ENCODE measurements at places on chromosomes 3 and 15.

GRCh38 chr15:74337607-74338211, 29.7 kb downstream of the CYP11A1 start:
- no peak for DNase-seq

DNA sequence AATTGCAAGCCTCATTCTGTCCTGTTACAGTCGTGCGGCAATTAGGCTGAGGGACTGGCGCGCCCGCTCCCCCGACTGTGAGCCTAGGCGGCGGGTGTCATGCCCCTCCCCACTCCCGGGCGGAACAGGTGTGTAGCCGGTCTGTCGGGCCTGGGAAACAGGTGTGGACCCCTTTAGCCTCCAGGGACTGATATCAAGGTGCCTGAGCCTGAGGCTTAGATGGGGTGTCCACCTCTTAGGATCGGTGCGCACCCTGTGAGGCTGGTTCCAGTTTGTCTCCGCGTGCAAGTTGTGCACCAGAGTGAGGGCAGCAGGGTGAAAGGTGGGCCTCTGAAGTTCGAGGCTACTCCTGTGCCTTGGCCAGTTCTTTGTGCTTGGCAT, 686 bp downstream of the VPS8 start:
- DNase-seq, result no peak

GRCh38 chr3:141336672-141337522, 31.4 kb upstream of the ZBTB38 start:
- no peak for DNase-seq

- DNase-seq, result no peak
Observed at GRCh38 chr3:45088543-45089358, 57.4 kb downstream of the CDCP1 start.

DNA sequence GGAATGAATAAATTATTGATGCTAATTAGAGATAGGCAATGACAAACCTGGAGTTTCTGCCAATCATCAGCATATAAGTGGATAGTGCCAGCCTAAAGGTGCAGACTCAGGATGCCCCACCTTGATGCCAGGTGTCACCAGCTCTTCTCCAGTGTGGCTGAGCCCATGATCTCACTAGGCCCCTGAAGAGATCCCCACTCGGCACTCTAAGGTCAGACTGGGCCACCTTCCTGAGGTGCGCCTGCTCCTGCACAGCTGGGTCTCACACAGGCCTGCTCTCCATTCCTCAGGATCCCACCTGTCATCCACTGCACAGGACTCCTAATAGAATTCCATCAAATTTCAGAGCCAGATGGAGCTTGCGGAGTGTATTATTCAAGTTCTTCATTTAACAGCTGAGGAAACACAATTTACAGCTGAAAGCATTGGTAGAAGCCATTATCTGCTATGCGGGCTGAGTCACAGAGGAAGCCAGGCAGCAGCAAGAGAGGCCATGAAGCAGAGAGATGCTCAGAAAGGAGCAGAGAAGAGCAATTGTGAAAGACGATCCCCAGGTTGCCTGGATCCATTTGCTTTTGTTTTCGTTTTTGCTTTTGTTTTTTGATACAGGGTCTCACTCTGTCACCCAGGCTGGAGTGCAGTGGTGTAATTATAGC, 25.1 kb upstream of the FSTL1 start:
- no peak for DNase-seq

GRCh38 chr15:98380721-98381120, 267.6 kb upstream of the IGF1R start:
- DNase-seq, result no peak

DNA sequence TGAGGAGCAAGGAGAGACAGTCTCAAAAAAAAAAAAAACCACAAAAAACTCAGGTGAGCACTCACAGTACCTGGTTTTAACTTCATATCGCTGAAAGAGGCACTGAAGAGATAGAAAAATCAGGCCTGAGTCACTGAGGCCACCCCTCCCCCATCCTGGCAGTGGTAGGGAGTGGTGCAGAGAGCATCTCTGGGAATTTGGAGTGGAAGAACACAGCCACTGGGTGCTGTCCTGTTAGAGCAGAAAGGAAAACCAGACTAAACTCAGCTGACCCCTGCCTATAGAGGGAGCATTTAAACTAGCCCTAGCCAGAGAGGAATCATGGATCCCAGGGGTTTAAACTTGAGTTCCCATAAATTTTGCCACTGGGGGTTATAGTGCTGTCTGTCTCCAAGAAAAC, 22.2 kb upstream of the DNAJC13 start:
- DNase-seq, result no peak

DNA sequence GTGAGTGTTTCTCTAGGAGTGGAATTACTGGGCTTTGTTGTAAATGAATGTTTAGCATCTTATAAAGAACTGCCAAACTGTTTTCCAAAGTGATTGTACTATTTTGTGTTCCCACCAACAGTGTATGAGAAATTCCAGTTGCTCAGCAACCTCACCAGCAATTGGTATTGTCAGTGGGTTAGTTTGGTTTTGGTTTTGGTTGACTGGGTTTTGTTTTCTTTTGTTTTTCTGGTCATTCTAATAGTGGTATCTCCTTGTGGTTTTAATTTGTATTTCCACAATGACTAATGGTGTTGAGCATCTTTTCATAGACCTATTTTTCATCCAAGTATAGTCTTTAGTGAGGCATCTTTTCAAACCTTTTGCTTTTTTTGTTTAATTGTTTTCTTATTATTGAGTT, 27.1 kb downstream of the FILIP1L start:
- DNase-seq, result no peak

DNA sequence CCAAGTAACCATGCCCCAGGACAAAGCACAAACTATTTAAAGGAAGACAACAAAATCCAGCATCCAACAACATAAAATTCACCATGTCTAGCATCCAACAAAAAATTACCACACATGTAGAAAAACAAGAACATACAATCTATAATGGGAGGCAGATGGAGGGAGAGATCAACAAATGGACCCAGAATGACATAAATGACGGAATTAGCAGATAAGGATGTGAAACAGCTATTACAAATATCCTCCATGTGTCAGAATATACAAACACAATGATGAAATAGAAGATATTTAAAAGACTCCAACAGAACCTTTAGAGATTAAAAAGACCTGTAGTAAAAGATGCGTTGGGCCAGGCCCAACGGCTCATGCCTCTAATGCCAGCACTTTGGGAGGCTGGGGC, 10.8 kb downstream of the LYSMD4 start:
- DNase-seq, result no peak

- no peak for DNase-seq
Observed at GRCh38 chr3:35064761-35065160, 574.6 kb upstream of the ARPP21 start.

- DNase-seq, result no peak
Observed at GRCh38 chr15:45111390-45112142, 2.4 kb downstream of the DUOX2 start.

- DNase-seq, result no peak
Observed at GRCh38 chr15:40847223-40847961, 3.5 kb downstream of the SPINT1 start.

GRCh38 chr3:107283948-107284347, 93.3 kb upstream of the CCDC54 start:
- DNase-seq, result no peak

DNA sequence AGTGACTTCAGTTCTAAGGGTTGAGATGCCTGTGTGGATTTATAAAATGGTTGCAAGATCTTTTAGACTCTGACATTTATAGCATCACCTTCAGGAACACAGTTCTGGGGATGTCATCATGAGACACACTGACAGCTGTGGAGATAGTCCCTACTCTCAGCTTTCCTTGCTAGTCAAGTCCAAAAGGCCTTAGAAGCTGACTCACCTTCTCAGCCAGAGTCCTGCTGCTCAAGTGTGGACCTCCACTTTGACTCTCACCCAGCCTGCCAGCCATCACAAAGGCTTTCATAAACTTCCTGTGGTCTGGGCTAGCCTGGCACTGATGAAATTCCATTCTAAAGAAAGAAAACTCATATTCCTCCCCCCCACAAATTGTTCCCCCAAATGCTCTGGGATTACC, 44.8 kb downstream of the TMEM39A start:
- no peak for DNase-seq

DNA sequence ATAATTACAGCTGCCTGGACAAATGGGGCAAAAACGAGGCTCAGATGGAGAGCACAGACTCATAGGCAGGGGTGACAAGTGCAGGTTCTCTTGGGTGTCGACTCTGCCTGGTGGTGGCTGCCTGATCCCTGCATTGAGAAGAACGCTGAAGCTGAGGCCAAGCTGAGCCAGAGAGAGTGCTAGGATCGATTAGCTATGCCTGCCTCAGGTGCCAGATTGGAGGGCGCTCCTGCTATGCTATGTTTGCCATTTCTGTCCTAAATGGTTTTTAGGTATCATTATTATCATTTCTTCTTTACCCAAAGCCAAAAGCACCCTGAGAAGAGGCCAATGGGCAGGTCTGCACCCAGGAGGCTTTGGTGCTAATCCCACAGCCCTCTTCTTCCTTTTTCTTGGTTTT, 53.9 kb upstream of the SLC6A11 start:
- no peak for DNase-seq

DNA sequence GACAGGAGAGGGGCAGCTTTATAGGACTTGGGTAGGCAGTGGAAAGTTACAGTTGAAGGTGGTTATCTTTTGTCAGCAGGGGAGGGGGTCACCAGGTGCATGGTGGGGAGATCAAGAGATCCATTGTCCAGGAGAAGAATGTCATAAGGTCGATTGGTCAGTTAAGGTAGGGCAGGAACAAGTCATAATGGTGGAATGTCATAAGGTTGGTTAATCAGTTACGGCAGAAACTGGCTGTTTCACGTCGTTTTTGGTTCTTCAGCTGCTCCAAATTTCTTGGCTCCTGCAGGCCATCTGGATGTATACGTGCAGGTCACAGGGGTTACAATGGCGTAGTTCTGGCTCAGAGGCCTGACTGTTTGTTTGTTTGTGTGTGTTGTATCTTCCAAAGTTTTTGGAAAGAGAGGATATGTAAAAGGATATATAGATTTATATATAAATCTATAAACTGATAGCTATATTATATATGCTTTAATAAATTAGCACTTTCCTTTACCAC, 565.1 kb downstream of the ZNF385D start:
- no peak for DNase-seq

GRCh38 chr15:61519296-61519695, 290.2 kb upstream of the RORA start:
- no peak for DNase-seq

- peak; percentile 78 for DNase-seq
Observed at GRCh38 chr3:52001443-52001974, 5.8 kb upstream of the RPL29 start.

DNA sequence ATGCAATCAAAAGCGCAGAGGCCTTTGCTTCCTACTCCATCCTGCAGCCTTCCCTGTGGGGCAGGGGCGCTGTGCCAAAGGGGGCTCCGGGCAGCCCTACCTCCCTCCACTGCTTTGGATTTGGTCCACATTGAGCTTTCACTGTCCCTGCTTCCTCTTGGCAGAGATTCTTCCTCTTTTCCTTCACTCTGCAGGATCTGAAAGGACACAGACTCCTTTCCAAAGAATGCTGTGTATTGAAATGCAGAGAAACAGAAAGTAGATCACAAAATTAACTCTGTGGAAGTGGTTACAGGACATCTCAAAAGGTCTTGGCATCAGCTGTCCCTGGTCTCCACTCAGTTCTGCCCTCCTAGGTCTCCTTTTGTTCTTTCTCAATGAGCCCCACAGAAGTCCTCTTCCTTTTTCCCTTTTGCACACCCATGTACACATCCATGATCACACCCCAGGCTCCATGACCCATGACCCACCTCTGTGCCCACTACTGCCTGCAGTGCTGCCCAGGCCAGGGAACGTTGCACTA, 64.1 kb downstream of the CCR1 start:
- no peak for DNase-seq

GRCh38 chr15:81071120-81071519, 63.0 kb upstream of the CFAP161 start:
- no peak for DNase-seq

DNA sequence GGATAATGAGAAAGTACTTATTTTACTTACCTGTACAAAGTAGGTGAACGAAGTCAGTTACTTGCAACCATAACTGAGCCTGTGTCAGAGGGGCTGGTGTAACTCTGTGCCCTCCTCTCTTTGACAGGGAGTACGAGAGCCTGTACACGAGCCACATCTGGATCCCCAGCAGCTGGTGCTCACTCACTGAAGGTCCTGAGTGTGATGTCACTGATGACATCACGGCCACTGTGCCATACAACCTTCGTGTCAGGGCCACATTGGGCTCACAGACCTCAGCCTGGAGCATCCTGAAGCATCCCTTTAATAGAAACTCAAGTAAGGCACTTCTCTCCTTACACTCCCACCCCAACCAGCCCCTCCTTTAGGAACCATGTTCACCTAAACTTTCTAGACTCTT, 24.2 kb downstream of the IL20RB start:
- no peak for DNase-seq

DNA sequence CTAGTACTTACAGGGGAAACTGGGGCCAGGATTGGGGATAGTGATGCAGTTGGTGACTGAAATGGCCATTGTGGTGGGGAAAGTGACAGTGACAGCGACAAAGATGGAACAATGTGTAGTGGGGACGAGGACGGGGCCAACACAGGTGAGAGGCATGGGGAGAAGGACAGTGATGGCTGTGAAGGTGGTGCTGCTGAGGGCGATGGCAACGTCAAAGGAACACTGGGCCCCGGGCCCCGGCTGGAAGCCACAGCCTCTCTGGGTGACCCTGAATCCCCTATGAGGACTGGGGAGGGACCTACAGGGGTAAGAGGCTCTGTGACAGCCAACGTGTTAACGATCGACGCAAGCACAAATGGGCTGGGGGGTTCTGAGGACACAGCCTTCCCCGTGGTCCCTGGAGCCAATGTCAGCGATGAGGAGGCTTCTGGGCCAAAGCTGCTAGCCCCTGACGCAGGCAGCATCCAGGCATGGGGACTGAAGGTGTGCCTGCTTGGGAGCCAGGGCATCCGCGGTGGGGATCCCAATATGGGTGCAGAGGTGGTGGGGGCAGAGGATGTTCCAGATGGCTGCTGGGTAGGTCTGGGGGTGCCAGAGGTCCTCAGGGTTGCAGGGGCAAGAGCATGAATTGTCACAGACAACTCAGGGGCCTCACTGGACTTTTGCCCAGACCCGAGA, 25.2 kb upstream of the GOLGA6C start:
- DNase-seq, result no peak

- DNase-seq, result no peak
Observed at GRCh38 chr15:29815000-29815710, 7.1 kb downstream of the TJP1 start.

- DNase-seq, result no peak
Observed at GRCh38 chr3:106204160-106204868, 335.5 kb upstream of the CBLB start.

DNA sequence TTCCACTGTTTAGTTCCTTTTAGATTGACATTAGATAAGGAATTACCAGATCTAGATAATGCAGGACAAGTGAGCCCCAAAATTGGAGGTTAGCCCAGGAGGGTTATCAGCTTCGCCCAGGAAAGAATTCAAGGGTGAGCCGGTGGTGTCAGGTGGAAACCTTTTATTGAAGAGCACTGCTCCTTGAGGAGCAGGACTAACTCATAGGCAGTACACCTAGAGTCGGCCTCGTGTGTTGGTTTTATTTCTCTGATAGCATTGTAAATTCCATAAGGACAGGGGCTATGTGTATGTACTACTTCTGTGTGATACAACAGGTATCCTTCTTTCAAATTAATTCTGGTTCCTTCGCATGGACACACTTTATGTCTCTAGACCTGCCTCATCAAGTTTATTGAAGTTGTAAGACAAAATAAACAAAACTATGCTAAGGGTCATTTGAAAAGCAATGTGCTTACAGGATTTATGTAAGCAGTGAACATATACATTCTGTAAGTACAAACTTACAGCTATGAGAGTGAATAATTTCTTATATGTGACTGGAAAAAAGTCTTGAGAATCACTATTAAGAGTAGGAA, 57.2 kb downstream of the SNX4 start:
- DNase-seq, result no peak

- no peak for DNase-seq
Observed at GRCh38 chr3:35745351-35745750, 106.0 kb downstream of the ARPP21 start.

GRCh38 chr3:124699686-124700396, 30.4 kb upstream of the UMPS start:
- no peak for DNase-seq
